ENCODE measurements at places on chromosomes 12 and 14. TPM values are rescaled to one million over a fixed set of nuclear protein-coding genes. Genes with fewer than 3 reads are reported as not detected.

DNA sequence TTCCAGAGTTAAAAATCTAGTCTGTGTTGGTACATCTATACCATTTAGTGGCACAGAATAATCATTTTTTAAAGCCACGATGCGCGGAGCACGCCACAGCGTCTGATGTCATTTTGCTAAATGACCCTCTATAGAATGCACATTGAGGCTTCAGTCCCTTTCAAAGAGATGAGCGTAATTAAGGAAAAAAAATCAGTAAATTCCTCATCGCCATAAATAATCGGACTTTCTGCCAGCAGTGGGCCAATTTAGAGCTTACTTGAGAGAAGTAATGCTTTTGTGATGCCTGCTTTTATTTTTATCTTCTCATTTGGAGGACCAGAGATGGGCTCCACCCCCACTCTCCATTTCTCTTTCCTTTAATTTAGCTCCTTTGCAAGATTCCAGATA lies 4.0 kb downstream of the ASCL1 start:
- no peak overlapping the region for H3K27ac ChIP-seq
- peaks cover 99% of the 10 kb centered on the region for H3K27me3 ChIP-seq
- H3K4me1 ChIP-seq, result peaks cover 75% of the 10 kb centered on the region
- H3K36me3 ChIP-seq, result peaks cover 12% of the 10 kb centered on the region
- peak overlapping the region; percentile 55 for H3K4me3 ChIP-seq
- DNase-seq, result no peak

Gene FAM222A
- 1.3 TPM for total RNA-seq

DNA sequence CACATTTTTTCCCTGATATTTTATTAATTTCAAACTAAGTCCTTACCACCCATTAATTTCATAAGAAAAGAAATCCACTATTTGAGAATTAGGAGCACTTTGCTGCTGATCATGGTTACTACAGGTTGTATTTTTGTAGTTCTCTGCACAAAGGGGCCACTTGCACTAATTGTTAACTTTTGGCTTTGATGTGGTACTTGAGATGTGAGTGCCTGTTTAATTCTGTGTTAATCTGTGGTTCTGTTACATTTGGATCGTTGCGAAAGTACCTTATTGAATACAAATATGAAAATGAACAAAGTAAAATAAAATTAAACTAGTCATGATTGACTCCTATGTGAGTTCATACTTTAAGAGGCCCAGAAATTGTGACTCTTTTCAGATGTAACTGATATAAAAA lies 374.9 kb upstream of the RGS6 start:
- no peaks in the 10 kb centered on the region for H3K27me3 ChIP-seq
- no peak overlapping the region for H3K4me3 ChIP-seq
- no peak for DNase-seq
- no peaks in the 10 kb centered on the region for H3K36me3 ChIP-seq
- H3K4me1 ChIP-seq, result peaks cover 23% of the 10 kb centered on the region
- no peak overlapping the region for H3K27ac ChIP-seq

DNA sequence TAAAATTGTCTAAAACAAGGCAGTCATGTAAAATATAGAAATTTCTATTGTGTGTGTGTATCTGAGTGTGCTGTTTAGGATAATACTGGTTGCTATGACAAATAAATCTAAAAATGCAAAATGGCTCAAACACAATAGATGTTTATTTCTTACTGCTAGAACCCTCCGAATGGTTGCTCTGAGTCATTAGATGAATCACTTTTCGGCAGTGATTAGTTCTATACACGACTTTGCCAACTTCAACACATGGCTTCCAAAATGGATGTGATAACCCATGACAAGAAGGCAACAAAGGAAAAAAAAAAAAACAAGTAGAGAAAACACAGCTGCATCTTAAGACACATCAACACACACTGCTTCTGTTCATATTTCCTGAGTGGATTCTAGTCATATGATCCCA lies 729.2 kb downstream of the AACS start:
- peaks cover 3% of the 10 kb centered on the region for H3K27me3 ChIP-seq
- H3K4me1 ChIP-seq, result no peaks in the 10 kb centered on the region
- DNase-seq, result no peak
- peaks cover 65% of the 10 kb centered on the region for H3K36me3 ChIP-seq
- H3K27ac ChIP-seq, result no peak overlapping the region

- no peaks in the 10 kb centered on the region for H3K4me1 ChIP-seq
- no peak overlapping the region for H3K27ac ChIP-seq
- no peak overlapping the region for H3K4me3 ChIP-seq
- no peaks in the 10 kb centered on the region for H3K27me3 ChIP-seq
- DNase-seq, result no peak
These were observed 48.5 kb upstream of the ARHGAP5 start for GRCh38 chr14:32028599-32028998.

DNA sequence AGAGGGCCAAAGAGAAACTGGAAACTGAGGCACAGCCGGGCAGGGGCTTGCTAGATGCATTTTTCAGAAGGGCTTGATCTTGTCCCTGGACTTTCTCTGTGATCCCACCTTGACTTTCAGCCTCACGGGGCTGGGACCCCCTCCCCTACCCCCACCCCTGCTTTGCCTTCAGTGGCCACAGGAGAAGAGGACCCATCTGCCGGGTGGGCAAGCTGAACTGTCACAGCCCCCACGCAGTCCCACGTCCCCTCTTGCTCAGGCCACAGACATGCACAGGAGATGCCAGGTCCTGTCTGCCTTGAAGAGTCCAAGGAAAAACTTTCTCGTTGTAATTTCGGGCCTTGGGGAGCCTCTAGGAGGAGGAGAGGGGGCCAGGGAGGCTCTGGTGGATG lies 158.9 kb downstream of the KIF26A start:
- no peak overlapping the region for H3K27ac ChIP-seq
- peaks cover 4% of the 10 kb centered on the region for H3K27me3 ChIP-seq
- H3K4me1 ChIP-seq, result peaks cover 20% of the 10 kb centered on the region
- no peak for DNase-seq
- H3K4me3 ChIP-seq, result no peak overlapping the region

Gene EIF2S3B
- 1.0 TPM for total RNA-seq

- peak overlapping the region; percentile 6 for H3K27ac ChIP-seq
- no peaks in the 10 kb centered on the region for H3K4me1 ChIP-seq
- H3K4me3 ChIP-seq, result no peak overlapping the region
- no peak for DNase-seq
- no peaks in the 10 kb centered on the region for H3K36me3 ChIP-seq
These were observed 84.0 kb downstream of the PELI2 start for GRCh38 chr14:56202256-56202655.

All from WTC11 (cell line).